ENCODE measurements at places on chromosomes 5 and 9.

GRCh38 chr5:96528826-96529474, 95.9 kb upstream of the PCSK1 start:
- no peak for DNase-seq

DNA sequence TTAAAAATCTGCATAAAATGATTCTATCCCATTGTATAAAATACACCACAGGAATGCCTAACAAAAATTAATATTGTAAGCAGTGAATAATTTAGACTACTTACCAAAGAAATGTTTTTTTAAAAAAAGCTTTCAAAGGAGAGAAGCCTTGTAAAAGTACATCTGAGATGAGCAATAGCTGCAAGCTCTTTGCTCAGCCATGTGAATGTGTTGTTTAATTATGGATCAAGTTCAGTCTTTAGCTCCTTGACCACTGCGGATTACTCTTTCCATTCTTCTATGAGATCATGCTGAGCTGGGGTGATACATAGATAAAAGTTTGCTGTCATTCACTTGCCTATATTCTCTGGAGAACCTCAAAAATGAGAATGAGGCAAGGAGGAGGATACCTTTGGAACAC, 782.4 kb upstream of the ZNF608 start:
- DNase-seq = no peak

DNA sequence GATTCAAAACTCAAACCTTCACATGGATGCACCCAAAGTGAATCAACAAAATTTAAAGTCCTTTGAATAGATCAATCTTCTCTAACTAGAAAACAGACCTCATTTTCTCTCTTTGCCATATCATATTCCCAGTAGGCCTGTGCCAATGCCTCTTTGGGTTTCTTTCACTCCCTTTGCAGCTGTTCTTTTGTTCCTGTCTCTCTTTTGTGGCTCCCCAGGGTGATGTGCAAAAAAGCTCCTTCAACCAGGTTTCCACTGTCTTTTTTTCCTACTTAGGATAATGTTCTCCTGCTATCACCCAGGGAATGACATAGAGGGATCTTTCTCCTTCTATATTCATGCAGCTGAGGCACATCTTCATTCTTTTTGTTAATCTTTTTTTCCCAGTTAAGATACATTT, 54.6 kb downstream of the MARCHF3 start:
- DNase-seq = no peak

- no peak for DNase-seq
Observed at GRCh38 chr5:63573380-63573779, 388.9 kb downstream of the HTR1A start.

DNA sequence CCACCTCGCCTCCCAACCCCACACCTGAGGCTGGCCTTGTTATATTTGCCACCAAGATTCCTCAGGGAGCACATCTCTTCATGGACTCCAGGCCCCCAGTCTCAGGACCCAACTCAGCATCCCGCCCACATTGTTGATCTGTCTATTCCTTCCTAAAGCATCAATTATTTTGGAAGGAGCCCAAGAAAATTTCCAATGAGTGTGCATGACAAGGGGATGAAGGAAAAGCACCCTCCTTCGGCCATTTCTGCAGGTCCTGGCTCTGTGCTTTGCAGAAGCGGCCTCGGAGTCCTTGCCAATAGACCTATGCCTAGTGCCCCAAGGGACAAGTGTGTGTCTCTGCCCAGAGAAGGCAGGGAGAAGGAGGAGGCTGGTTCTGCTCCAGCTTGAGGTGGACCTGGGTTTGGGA, 273.2 kb downstream of the GADD45G start:
- no peak for DNase-seq

- DNase-seq = peak; percentile 53
Observed at GRCh38 chr5:173618927-173619519, 2.6 kb upstream of the BOD1 start.

- no peak for DNase-seq
Observed at GRCh38 chr9:5230554-5230953, 665 bp upstream of the INSL4 start.

DNA sequence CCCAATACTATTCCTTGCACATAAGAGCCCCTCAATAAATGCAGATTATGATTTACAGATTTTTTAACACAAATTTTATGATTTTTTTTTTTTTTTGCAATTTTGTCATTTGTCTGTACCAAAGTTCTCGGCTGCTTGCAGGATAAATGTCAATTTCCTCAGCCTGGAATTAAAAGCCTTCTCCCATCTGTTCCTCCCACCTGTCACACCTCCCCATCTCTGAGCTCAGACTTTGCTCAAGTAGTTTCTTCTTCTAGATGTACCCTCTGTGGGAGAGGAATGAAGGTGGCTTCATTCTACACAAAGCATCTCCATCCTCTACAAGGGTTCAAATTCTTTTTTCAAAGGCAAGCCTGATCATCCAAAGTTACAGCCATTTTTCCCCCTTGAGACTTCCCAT, 153.7 kb upstream of the GRAMD2B start:
- no peak for DNase-seq

DNA sequence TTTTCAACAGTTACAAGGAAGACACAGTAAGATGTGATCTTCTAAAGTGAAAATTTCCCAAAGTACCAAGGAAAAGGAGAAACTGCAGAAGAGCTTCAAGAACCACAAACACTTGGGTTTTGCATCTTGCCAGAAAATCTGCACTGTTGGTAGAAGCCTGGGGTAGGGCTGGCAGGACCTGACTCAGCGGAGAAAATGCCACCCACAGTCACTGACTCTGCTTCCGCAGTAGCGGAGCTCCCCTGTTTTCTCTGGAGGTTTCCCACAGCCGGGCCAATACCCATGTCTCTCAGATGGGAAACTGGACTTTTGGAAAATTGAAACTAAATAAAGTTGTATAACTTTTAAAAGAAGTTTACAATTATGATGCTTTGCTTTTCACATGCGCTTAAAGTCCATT, 104.2 kb downstream of the MEF2C start:
- peak; percentile 75 for DNase-seq

GRCh38 chr5:91379914-91380490, 3.1 kb downstream of the ARRDC3 start:
- DNase-seq = peak; percentile 98
